ENCODE measurements at places on chromosomes 6 and 20. TPM values are rescaled to one million over a fixed set of nuclear protein-coding genes. Genes with fewer than 3 reads are reported as not detected.
A peak's percentile ranks its signal among the peaks of the same experiment; 100 is the strongest.

Gene EYA2
- total RNA-seq: 0.32 TPM

Gene MCHR2
- total RNA-seq: not detected

Gene CRISP2
- total RNA-seq: not detected

DNA sequence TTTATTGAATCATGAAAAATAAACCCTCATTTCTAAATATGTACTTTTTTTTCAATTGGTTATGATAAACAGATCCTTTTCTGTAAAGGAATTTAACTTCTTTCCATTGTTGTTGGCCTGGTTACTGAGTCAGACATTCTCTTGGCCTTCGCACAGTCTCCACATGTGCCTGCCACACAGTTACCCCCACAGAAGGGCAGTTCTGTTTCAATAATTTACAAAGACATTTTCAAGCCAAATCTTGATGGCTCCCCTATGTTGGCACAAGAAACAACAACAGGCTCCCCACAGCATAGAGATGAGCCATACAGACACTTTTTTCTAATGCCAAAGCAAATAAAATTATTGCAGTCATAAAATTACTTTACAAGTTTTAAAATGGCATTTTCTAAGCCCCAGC lies 55.6 kb upstream of the BEND6 start:
- DNase-seq: no peak
- peak overlapping the region; percentile 36 for H3K27ac ChIP-seq
- H3K4me1 ChIP-seq: peaks cover 24% of the 10 kb centered on the region

DNA sequence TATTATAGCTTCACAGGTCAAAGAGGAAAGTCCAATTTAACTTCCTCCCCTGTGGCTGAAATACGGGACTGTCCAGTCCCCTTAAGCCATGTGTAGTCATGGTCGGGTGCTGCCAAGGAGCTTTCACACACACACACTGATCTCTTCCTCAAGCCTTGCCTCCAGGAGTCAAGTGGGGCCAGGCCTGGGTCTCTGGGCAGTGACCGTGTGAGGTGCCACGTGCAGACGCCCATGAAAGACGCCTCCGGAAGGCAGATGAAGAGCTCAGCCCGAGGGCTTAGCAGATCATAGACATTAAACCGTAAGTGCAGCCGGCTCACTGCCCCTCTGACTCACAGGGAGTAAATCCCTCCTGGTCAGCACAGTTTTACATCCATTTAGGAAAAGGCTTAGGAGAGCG lies 4.2 kb downstream of the GABRR2 start:
- peaks cover 2% of the 10 kb centered on the region for H3K36me3 ChIP-seq
- no peak for DNase-seq
- H3K27ac ChIP-seq: peak overlapping the region; percentile 20
- H3K4me3 ChIP-seq: no peak overlapping the region
- peaks cover 35% of the 10 kb centered on the region for H3K4me1 ChIP-seq

DNA sequence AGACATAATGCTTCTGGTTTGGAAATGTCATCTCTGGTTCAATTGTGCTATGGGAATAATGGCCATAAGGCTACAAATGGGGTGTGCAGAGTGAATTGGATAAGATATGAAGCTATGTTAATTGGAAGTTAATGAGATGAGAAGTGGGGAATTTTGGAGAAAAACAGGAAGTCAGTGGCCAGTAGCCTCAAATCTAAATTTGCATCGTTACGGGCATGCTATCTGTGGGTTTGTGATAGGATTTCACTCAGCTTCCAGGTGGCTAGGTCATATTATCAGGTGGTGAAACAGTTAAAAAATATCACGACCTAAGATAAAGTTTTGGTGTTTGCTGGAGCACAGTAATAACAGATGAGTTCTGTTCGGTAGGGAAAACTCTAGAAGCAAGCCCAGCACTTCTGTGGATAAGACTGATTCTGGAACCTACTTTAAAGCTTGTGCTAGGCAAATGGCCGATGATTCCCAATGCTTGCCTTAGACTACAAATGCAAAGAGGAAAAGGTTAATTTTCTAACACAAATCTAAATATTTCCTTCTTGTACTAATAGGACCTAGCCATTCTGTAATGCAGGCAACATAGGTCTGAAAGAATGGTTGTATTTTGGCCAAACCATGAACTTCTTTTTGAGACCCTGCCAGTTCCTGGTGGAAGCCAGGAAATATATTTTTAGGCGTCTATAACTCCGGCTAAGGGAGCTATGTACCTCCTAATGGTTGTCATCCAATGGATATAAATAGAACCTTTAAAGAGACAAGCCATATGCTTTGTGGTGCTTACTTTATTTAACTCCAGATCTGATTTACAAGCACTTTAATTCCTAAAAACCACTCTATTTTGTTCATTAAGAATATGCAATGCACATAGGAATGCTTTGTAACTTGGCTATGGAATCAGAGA lies 111.0 kb downstream of the PLCB1 start:
- DNase-seq: no peak
- H3K27ac ChIP-seq: no peak overlapping the region
- H3K4me1 ChIP-seq: peaks cover 29% of the 10 kb centered on the region
- H3K27me3 ChIP-seq: no peaks in the 10 kb centered on the region
- no peaks in the 10 kb centered on the region for H3K36me3 ChIP-seq

DNA sequence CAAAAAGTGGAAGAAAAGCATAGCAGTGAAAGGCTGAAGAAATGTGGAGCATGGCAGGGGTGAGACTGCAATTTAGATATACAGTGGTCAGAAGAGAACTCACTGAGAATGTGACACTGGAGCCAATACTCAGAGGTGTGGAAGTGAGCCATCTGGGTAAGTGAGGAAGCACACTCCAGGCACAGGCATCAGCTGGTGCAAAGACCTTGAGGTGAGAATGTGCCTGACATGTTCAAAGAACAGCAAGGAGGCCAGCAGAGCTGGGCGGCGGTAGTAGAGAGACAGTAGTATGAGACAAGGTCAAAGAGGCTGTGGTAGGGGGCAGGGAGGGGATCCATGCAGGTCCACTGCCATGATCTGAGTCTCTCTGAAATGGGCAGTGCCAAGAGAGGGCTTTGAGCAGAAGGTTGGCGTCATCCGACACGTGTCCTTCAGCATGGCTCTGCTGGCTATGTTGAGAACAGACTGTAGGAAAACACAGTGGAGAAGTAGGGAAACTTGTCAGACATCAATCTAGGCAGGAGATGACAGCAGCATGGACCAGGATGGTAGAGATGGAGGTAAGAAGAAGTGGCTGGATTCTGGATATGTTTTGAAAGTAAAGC lies 84.4 kb downstream of the PLCG1 start:
- no peak overlapping the region for H3K4me3 ChIP-seq
- H3K4me1 ChIP-seq: peaks cover 42% of the 10 kb centered on the region
- H3K27me3 ChIP-seq: no peaks in the 10 kb centered on the region
- peaks cover 1% of the 10 kb centered on the region for H3K36me3 ChIP-seq
- peak overlapping the region; percentile 55 for H3K27ac ChIP-seq

- H3K27me3 ChIP-seq: peaks cover 54% of the 10 kb centered on the region
- H3K4me1 ChIP-seq: peaks cover 4% of the 10 kb centered on the region
- DNase-seq: no peak
Measured at GRCh38 chr20:57317789-57318371, 11.7 kb upstream of the SPO11 start.

- no peak overlapping the region for H3K4me3 ChIP-seq
- H3K27me3 ChIP-seq: no peaks in the 10 kb centered on the region
- peaks cover 56% of the 10 kb centered on the region for H3K4me1 ChIP-seq
- H3K36me3 ChIP-seq: no peaks in the 10 kb centered on the region
- H3K27ac ChIP-seq: peak overlapping the region; percentile 66
Measured at GRCh38 chr6:131862476-131862875, 54.7 kb downstream of the ENPP1 start.

DNA sequence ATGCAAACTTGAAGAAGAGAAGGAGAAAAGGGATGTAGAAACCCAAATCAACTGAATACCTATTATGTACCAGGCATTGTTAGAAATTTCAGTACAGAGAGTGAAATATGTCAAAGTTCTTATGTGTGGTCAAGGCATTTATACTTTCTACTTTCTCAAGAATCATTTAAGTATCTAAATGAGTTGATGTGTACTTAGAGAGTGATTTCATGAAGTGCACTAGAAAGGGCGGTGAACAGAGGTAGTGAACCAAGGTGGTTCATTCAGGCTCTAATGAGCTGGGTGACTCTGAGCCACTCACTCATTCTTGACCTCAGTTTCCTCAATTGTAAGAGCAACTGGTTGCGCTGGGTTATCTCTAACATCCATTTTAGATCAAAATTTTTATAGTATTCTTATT lies 3.3 kb downstream of the PDE7B start:
- no peak for DNase-seq
- no peaks in the 10 kb centered on the region for H3K27me3 ChIP-seq
- peaks cover 17% of the 10 kb centered on the region for H3K4me1 ChIP-seq
- no peaks in the 10 kb centered on the region for H3K36me3 ChIP-seq

DNA sequence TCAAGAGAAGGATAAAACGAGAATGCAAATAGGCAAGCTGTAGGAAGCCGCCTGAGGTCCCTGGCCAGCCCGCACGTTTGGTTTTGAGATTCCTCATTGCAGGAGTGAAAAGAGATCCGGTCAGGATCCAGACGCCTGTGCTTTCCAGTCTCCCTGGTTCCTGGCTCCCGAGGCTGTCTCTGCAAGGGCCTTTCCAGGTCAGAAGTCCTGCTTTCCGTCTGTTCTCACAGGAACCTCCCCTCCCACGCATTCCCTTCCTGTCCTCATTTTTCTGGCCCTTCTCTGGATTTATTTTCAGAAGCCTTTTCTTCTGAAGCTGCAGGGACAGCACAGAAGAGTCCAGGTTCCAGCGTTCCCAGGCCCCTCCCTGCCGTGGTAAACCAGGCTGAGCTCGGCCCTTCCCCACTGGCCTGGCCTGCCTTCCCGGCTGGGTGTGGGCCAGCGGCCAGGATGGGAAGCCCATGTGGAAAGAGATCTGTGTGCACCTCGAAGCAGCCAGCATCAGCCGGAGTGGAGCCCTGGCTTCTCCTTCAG lies 54.0 kb downstream of the TMEM242 start:
- H3K36me3 ChIP-seq: no peaks in the 10 kb centered on the region
- DNase-seq: peak; percentile 77
- H3K4me1 ChIP-seq: peaks cover 19% of the 10 kb centered on the region
- H3K4me3 ChIP-seq: peak overlapping the region; percentile 23

DNA sequence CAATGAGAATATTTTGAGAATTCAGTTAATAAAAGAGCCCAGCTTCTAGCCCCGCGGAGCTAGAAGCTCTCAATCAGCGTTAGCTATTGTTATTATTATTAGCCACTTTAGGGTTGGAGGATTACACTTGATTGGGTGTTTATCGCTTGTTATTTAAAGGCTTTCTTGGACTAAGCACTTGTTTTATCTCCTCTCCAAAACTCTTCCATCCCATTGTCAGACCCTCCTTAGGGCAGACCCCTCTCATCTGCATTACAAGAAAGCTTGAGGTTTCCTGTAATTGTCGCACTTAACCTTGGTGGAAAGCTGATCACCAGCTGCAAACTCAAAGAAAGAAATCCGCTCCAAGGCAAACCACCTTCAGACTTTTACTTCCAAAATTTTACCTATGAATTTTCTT lies 4.8 kb downstream of the DPPA5 start:
- H3K4me1 ChIP-seq: no peaks in the 10 kb centered on the region
- DNase-seq: no peak
- no peaks in the 10 kb centered on the region for H3K36me3 ChIP-seq
- no peak overlapping the region for H3K27ac ChIP-seq
- H3K27me3 ChIP-seq: peaks cover 24% of the 10 kb centered on the region

- no peak overlapping the region for H3K4me3 ChIP-seq
- H3K4me1 ChIP-seq: peaks cover 22% of the 10 kb centered on the region
- no peak overlapping the region for H3K27ac ChIP-seq
- no peaks in the 10 kb centered on the region for H3K27me3 ChIP-seq
Measured at GRCh38 chr6:116010790-116011401, 49.8 kb downstream of the FRK start.

DNA sequence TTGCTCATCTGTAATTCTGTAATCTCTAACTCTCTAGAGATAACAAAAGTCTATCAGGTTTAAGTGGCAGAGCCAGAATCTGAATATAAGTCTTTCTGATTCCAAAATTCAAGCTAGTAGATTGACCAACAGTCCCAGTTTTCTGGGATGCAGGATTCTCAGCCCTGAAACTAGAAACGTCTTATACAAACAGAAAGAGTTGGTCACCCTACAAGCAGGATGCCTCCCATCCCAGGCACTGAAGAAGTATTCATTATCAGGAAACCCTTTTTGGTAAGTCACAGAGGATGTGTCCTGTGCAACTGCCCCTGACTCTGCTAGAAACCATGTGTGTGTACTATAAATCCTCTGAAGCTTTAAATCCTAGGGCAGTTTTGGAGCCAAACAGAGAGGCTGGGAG lies 135.0 kb downstream of the CARMIL1 start:
- no peak for DNase-seq
- H3K27ac ChIP-seq: no peak overlapping the region
- no peaks in the 10 kb centered on the region for H3K27me3 ChIP-seq
- no peaks in the 10 kb centered on the region for H3K36me3 ChIP-seq

GRCh38 chr20:17343656-17344452 lies 117.0 kb downstream of the PCSK2 start:
- DNase-seq: no peak
- H3K27me3 ChIP-seq: peaks cover 12% of the 10 kb centered on the region
- H3K4me3 ChIP-seq: no peak overlapping the region
- no peak overlapping the region for H3K27ac ChIP-seq
- H3K4me1 ChIP-seq: no peaks in the 10 kb centered on the region
- no peaks in the 10 kb centered on the region for H3K36me3 ChIP-seq

DNA sequence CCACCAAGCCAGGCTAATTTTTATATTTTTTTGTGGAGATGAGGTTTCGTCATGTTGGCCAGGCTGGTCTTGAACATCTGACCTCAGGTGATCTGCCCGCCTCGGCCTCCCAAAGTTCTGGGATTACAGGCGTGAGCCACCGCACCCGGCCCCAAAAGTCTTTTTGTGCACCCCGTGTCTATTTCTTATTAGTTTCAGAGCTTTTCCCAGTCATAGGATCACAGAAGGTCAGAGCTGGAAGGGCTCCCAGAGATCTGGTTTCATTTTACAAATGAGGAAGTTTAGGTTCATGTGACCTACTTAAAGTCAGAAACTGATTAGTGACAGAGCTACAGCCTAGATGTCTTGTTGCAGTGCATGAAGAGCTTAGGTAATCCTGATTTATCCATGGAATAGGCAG lies 1.6 kb upstream of the OGFRL1 start:
- H3K27ac ChIP-seq: no peak overlapping the region
- H3K4me1 ChIP-seq: peaks cover 23% of the 10 kb centered on the region
- no peak for DNase-seq
- H3K27me3 ChIP-seq: no peaks in the 10 kb centered on the region
- H3K4me3 ChIP-seq: no peak overlapping the region
- no peaks in the 10 kb centered on the region for H3K36me3 ChIP-seq

DNA sequence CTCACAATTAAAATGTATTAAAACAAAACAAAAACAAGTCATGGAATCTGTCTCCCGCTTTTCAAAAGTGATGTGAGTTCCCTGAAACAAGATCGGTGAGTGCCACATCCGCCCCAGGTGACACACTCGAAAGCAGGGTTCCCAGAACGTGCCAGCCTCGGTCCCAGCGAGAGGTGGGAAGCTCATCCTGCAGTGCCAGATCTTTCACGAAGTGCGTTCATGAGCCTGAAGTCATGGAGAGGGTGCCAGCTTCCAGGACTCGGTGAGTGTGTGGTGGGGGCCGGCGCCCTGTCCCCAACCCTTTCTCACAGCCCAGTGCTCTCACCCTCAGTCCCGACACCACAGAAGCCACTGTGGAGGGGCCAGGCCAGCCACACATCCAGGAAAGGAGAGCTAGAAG lies 127.4 kb downstream of the WDR27 start:
- no peak for DNase-seq
- peaks cover 4% of the 10 kb centered on the region for H3K36me3 ChIP-seq
- H3K27me3 ChIP-seq: no peaks in the 10 kb centered on the region
- H3K27ac ChIP-seq: no peak overlapping the region

GRCh38 chr20:49287555-49288249 lies 9.8 kb upstream of the ZNFX1 start:
- peaks cover 71% of the 10 kb centered on the region for H3K4me1 ChIP-seq
- no peak for DNase-seq
- H3K27me3 ChIP-seq: no peaks in the 10 kb centered on the region
- peaks cover 75% of the 10 kb centered on the region for H3K36me3 ChIP-seq
- peak overlapping the region; percentile 13 for H3K4me3 ChIP-seq
- H3K27ac ChIP-seq: peak overlapping the region; percentile 81
